Tibial nerve (tissue), 4 donors: ENCODE measurements at places on chromosomes 5 and 9.

GRCh38 chr9:116928884-116929283, 241.8 kb downstream of the TRIM32 start:
- DNase-seq, result no peak

- no peak for DNase-seq
Measured at GRCh38 chr9:113523421-113524141, 60.1 kb downstream of the RGS3 start.

GRCh38 chr9:70257991-70258691, 637 bp upstream of the SMC5 start:
- peak; percentile 45 for DNase-seq

DNA sequence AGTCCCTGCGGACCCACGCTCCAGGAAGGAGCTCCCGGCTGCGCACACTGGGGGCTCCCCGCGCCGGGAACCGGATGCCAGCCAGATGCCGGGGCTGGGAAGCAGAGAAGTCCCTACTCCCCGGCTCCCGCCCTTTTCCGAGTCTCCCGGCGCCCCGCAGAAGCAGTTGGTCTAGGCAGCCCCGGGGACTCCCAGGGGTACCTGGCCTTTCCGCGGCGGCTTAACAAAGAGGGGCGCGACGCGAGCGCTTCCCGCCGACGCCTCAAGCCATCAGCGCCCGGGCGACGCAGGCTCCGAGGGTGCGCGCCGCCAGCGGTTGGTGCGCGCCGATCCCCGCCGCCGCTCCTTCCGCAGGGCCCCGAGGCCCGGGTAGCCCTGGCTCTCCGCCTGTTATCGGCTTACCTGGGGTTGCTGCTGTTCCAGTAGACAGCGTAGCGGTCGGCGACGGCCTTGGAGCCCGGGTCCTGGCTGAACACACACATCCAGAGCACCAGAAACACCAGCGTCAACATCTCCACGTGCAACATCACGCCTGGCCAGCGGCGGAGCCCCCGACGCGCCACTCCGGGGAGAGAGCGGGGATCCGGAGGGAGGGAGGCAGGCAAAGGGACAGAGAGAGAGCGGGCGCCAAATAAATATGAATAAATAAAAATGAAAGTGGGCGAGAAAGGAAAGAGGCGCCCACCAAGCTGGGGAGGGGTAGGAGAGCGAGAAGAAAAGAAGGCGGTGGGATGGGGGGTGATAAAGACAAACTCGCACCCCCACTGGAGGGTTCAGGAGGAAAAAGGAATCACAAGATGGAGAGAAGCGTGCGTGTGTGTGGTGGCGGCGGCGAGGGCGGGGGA, 428 bp downstream of the EFNA5 start:
- no peak for DNase-seq

- DNase-seq, result no peak
Measured at GRCh38 chr5:134603059-134603458, 29.6 kb downstream of the SAR1B start.

DNA sequence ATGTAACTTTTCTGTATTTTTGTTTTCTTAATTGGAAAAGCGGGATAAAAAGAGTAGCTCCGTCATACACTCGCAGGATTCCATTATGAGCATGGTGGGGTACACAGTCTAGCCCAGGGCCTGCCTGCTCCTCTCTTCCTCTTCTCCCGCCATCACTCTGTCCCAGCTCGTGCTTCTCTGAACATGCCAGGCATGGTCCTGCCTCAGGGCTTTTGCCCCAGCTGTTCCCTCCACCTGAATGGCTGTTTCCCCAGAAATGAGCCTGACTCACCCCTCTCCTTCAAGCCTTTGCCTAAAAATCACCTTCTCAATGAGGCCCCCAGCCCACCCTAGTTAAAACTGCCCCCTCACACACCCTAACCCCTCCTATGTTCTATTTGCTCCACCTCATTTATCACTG, 4.5 kb downstream of the CORO2A start:
- no peak for DNase-seq

DNA sequence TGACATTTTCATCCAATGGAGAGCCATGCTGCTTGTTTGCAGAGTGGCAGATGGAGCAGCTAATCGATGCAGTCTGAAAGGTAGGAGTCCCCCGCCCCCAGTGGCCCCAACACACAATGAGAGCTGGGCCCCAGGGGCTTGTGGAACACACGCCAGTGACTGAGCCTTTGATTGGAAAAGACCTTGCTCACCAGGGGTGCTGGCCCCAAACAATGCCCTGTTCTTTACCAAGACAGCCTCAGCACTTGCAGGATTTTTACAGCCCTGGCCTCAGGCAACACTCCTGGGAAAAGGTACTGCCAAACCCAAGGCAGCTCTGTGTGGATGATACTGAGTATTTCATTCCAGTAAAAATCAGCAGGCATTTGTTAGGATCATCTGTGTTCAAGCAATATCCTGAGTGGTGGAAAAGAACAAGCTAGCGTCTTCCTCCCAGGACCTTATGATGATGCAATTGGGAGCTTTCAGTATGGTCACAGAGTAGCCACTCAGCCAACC, 276.8 kb upstream of the CLINT1 start:
- DNase-seq, result peak; percentile 64

GRCh38 chr5:79133121-79133656, 21.6 kb downstream of the BHMT start:
- DNase-seq, result no peak

GRCh38 chr5:139193928-139194327, 4.2 kb downstream of the SIL1 start:
- DNase-seq, result no peak

DNA sequence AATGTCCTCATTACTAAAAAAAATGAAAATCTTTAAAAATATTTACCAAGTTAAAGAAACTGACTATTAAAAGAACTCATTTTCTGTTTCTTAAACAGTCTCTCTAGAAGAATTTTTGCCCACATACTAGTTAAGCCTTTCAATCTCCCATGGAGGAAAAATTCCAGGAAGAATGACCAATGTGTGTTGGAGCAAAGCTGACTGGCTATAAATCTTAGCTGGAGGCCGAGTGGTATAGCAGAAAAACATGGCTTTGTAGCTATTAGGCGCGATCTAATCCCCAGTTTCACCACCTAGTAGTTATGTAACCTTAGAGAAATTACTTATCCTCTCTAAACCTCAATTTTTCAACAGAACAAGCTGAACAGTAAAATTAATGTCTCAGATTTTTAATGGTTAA, 135.5 kb upstream of the PRLR start:
- no peak for DNase-seq

GRCh38 chr5:111829701-111830100, 72.7 kb upstream of the NREP start:
- DNase-seq, result no peak

DNA sequence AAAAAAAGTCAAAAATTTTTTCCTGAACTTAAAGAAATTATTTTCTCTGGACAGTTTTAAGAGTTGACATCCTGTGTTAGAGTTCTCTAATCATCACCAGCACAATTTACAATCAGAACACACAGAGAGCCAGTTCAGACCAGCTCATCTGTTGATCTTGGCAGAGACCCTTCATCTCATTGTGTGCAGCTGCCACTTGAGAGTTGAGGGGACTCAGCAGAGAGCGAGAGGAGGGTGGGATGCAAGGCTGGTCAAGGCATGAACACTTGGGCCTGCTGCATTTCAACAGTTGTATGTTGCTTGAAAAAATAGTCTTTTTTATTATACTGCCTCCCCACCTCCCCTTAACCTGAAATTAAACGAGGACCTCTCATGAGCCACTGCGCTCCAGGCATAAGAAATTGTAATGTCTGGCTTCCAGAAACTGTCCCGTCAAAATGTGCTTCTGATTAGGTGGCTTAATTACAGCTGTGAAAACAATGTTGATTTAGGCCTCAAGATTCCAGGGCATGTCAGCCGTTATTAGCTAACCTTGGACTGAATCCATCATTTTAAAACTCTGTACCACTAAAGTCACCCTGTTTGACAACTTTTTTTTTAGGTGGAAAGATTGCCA, 383.6 kb downstream of the CCDC171 start:
- DNase-seq, result peak; percentile 12

GRCh38 chr5:143129910-143130612, 273.4 kb downstream of the NR3C1 start:
- DNase-seq, result no peak

DNA sequence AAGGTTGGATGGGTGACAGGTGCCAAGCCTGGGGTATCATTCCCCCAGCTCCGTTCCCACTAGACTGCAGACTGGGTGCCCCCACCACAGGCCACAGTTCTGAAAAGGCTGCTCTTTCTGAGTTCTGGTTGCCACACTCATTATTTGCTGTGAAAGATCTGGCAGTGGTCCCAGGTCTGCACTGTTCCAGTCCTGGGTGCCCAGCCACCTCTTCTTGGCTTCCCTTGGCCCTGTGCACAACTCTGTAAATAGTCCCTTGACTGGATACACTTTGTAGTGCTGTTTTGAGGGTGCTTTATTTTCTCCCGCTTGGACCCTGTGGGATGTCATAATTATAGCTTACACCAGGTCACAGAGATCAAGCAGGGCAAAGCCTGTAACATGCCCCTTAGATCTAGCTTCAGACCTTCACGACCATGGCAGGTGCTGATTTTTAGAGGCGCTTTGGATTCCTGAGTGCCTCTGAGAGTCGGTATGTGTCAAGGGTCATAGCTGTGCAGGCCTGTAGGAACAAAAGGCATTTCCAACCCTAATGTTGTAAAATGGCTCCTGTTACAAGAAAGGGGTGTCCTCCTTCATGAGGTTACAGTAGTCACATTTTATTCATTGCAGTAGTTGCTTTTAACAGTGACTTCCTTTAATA, 344.9 kb downstream of the ICE1 start:
- DNase-seq, result no peak

DNA sequence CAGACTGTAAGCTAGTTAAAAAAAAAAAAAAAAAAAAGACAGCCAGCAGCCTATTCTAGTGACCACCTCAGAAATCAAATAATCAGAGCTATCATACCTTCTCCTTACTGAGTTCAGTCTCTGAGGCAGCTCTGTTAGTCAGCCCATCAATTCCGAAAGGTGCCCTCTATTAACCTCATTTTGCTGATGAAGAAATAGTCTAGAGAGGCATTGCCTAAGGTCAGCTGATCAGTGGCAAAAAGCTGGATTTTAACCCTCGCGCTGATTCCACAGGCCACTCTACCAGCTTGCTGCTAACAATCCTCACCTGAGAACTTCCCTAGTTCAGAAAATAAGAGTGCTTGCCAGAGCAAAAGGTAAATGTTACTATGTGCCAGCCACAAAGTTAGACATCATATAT, 172.0 kb downstream of the DENND1A start:
- DNase-seq, result no peak

- no peak for DNase-seq
Measured at GRCh38 chr5:40960037-40960436, 50.7 kb downstream of the C7 start.

DNA sequence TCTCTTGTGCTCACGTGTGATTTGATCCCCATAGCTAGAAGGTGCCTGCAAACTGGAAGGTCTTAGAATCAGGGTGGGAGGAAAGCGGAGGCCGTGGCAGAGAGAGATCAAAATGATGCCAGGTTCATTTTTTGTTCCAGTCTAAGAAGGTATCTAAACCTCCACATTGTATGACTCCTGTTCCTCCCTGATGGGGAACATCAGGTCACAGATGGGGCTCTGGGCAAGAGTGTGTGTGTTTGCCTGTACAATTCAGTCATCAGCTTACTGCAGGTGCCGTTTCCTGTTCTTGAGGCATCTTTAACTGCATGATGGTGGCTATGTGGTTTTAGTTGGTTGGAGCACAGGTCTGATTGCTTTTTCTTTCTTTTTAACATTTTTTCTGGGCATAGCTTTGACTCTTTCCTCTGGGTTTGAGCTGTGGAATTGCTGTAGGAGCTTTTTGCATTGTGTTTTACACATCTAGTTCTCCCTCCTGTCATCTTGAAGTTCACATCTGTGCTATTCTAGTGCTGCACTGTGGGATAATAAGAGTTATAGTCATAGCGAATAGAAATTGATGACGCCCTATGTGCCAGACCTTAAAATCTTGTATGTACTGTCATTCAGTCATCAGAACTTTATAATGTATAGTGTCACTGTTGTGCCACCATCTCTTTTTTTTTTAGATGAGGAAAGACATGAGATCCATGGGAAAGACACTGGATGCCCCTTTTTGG, 30.8 kb downstream of the ARHGAP26 start:
- DNase-seq, result no peak

GRCh38 chr5:58773744-58774441, 191.0 kb downstream of the RAB3C start:
- no peak for DNase-seq

DNA sequence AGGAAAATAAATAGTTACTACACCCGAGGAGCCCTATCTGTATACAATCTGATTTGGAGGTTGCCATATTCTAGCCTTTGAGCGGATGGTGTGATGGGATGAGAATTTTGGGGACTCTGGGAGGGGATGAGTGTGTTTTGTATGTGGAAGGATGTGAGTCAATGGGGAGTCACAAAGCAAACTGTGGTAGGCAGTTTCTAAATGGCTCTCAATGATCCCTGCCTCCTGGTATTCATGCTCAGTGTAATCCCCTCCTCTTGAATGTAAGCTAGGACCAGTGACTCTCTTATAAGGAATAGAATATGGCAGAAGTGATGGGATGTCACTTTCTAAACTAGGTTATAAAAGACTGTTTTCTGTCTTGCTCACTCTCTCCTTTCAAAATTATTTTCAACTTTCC, 205.7 kb upstream of the RIOK2 start:
- DNase-seq, result no peak

GRCh38 chr9:91106415-91107081, 255.2 kb downstream of the AUH start:
- no peak for DNase-seq

DNA sequence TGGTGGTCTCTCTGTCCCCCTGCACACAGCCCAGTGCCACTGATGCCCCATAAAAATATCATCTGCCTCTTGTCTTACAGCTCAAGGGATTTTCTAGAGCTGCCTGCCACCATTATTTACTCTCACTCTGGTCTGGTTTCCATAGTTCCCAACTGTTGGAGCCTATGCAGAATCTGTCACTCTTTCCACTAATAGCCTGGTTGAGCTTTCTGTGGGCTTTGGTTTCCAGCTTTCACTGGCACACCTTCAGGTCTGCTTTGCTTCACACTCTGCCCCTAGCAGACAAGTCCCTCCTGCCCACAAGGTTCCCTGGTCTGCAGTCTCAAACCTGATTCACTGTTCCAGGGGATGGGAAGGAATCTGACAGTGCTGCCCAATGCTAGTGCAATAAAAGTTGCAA, 103.0 kb upstream of the FTMT start:
- no peak for DNase-seq

GRCh38 chr5:73663860-73664240, 37.9 kb downstream of the ARHGEF28 start:
- DNase-seq, result no peak

DNA sequence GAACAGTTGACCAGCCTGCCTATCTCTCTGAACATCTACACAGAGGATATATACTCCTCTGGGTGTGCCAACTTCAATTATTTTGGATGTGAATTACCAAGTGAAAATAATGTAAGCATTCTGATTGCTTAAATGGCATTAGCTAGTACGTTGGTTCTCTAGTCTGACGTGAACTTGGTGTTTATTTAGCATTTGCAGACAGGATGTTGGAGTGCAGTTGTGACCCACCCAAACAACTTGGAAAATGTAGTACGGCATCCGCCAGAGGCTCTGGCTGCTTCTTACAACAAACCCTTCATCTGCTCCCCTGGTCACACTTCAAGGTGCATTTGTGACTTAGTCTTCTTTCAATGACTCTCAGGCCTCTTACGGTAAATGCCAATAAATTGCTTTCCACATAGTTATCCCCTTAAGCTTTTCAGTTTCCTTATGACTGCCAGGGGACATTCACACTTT, 616.6 kb downstream of the PDE4D start:
- no peak for DNase-seq
